Activated T-helper 17 cell treated with anti-CD3 and anti-CD28 coated beads, Interleukin-2, amount 50 U/mL, for 72 hours (primary cell): ENCODE measurements at places on chromosomes 5 and 9.

DNA sequence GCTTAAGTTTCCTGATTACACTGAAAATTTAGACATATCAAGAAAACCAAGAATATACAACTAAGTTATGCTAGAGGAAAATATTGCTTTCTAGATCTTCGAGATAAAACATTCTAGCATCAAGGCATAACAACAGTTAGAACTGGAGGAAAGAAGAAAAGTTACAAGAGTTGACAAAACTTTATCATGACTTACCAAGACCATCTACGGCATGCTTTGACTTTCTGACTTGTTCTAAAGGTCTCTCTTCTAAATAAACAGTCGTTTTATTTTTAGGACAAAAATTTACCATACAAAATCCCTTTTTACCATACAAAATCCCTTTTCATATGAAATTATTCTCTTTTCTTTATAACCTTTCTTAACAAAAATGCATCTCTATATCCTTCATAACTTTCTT, 1110.1 kb upstream of the CDH10 start:
- no peak for ATAC-seq

GRCh38 chr9:138078846-138079245, 201.3 kb downstream of the CACNA1B start:
- ATAC-seq, result no peak

- ATAC-seq, result no peak
Measured at GRCh38 chr5:10339058-10339811, 14.3 kb upstream of the MARCHF6 start.

DNA sequence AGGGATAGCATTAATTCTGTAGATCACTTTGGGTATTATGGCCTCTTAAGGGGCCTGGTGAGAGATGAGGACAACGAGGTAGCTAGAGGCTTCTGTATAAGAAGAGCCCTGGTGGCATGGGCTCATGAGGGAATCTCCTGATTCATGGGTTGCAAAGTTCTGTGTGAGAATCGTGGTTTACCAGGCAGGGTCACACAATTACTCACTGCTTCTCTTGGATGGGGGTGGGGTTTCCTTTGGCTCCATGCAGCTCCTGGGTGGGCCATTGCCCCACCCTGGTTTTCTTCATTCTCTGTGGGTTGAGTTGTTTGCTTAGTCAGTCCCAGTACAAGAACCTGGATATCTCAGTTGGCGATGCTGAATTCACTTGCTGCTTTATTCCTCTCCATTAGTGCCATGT, 30.9 kb upstream of the TNFSF15 start:
- ATAC-seq, result peak; percentile 77

DNA sequence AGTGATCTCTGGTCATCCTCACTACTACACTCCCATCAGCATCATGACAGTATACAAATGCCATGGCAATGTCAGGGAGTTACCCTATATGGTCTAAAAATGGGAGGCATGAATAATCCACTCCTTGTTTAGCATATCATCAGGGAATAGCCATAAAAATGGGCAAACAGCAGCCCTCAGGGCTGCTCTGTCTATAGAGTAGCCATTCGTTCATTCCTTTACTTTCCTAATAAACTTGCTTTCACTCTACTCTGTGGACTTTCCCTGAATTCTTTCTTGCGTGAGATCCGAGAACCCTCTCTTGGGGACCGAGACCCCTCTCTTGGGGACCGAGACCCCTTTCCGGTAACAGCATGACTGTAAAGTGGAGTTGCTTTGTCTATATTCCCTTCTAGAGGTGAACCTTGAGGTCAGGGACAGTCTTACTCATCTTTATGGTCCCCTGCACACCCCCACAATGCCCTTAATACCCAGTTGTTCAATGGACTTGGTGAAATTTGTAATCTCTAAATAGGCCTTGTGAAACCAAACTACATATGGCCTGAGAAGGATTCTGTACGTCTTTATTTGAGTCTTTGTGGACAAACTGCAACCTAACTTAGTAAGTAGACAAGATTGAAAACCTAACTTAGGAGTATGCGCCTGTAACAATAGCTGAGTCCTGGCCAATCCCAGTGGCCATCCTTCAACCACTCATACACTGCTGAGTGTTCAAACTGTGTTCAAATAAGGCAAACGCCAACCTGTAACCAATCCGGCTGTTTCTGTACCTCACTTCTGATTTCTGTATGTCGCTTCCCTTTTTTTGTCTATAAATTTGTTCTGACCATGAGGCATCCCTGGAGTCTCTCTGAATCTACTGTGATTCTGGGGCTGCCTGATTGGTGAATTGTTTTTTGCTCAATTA, 32.3 kb upstream of the UBTD2 start:
- no peak for ATAC-seq

DNA sequence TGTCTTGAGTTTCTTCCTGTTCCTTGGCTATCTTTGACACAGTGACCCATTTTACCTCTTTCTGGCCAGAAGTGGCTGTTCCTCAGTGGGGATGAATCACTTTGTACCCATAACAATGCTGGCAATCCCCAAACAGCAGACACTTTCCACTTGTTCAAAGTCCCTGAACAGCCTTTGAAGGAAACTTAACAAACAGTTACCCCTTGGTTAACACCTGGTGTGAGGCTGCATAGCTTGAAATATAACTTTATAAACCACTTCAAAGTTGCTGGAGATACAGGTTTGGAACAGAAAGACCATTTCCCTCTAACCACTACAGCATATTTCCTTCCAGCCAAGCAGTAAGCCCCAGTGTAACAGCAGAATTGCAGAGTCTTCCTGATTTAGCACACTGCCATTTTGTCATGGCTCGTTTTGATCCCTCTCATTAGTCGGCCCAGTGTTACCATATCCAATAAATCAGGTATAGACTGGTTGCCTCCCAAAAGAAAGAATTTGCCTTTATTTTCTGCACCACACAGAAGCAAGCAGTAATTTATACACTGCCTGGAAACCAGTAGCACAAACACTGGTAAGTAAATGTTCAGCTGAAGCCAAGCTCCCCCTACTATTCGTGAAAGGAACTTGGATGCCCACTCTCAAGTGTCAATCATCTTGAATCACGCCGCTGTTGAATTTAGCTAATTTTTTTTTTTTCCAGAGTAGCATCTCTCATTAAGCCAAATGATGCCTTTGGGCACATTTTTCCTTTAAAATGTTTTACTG, 225.9 kb downstream of the PIK3R1 start:
- ATAC-seq, result peak; percentile 93

GRCh38 chr9:80061940-80062339, 490.2 kb downstream of the TLE4 start:
- no peak for ATAC-seq

GRCh38 chr9:125760537-125760936, 13.4 kb downstream of the PBX3 start:
- ATAC-seq, result no peak

- ATAC-seq, result no peak
Measured at GRCh38 chr5:81162501-81162900, 70.6 kb upstream of the CKMT2 start.

- no peak for ATAC-seq
Measured at GRCh38 chr5:143258559-143259253, 144.8 kb downstream of the NR3C1 start.

DNA sequence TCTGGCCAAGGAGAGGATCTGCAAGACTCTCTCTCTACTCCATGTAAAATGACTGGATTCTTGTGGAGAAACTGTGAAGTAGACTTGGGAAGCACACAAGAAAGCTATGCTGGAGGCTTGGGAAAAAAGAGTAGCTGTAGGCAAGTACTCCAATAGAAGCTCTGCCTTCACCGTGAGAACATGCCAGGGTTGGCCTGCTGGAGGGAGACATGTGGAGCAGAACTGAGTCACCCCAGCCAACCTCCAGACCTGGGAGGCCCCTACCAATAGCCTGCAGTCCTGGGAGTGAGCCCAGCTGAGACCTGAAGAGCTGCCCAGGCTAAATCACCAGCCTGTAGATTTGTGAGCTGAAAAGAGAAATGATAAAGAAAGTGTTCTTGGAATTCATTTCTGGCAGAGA, 66.6 kb downstream of the DEPDC1B start:
- ATAC-seq, result no peak

DNA sequence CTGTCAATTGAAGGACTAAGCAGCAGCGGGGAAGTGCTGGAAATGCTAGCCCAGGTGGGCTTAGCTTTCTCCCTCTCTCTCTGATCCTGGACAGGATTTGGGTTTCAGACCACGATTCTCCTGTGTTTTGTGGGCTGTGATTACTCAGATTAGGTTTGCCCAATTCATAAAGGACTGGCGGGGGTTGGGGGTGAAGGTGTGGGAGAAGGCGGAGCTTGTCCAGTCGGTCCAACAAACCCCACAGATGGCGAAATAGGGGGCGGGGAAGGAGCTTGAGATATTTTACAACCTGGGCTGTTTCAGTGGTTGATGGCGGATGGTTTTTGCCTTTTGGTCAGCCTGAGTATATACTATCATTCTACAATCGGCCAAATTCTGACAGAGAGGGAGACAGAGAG, 35.2 kb downstream of the PCDHAC2 start:
- ATAC-seq, result no peak
